ENCODE measurements at places on chromosomes 5 and 9.

DNA sequence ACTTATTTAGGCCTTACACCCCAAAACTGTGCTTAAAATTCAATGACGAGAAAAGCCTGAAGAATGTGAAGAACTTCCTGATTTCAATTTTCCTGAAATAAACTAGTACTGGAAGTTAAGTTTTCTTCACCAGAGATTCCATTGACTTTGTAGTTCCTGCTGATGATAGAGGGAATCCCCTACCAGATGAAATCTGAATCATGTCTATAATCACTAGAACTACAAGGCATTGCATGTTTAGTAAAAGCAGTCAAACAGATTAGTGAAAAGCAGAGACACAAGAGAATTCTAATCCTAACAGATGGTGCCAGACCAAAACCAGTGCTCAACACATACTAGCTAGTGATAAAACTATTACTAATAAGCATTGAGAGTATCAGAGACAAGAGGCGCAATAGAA, 130.0 kb downstream of the PDE4D start:
- no peak for DNase-seq

GRCh38 chr5:108983461-108984092, 235.9 kb downstream of the FER start:
- no peak for DNase-seq

DNA sequence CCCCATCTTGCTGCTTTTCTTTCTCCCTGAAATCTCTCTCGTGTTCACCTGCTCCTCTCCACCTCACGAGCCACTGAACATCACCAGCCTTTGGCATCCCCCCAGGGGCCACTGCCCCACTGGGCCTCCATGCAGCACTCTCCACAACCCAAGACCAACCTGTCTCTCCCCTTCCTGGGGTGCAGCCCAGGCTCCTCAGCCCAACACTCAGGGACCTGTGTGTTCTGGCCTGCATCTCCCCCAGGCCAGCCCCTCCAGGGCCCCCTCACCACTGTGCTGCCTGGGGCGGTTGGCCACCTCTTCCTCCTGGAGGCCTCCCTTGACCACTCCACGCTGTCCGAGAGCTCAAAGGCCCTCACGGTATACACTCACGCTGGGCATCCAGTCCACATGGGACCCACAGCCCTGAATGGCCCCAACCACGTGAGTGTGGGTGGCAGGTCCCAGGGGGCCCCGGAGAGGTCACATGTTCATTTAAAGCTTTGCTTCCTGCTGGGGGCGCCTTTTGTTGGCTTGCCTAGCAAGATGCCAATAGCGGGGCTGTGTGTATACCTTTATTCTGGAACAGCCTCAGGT, 453 bp upstream of the DOK3 start:
- peak; percentile 30 for DNase-seq

DNA sequence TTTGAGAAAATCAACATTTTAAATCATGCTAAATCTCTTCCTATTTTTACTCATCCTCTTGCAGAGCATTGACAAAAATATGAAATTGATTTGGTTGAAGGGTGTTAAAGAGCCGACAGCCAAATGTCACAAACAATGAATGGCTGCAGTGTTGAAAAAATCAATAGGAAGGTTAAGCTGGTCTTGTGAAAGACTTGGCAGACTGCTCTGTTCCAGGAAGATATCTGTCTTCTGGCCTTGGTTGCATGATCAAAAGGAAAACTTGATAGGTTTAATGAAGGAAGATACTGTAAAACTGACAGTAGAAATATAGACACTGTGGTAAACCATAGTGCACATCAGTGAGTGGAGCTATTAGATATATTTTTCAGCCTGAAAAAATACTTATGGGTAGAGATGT, 103.6 kb downstream of the PBX3 start:
- no peak for DNase-seq

DNA sequence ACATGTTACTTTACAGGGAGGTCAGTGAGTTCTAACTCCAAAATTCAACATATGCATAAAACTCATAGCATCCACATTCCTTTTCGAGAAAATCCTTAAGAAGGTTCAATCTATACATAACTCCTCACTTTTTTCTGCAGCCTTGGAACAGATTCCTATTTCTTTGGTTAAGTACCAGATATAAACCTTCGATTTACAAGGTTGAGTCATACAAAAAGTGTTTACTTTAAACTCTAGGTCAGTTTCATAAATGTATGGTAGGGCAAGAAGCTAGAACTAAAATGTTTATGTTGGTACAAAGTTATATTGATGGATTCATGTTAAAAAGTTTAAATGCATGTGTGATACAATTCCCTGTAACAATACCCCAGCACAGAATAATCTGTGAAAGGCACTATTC, 19.4 kb downstream of the CDKN2AIPNL start:
- DNase-seq, result no peak

- DNase-seq, result no peak
These were observed 453.3 kb downstream of the KDM4C start for GRCh38 chr9:7210854-7211637.

- DNase-seq, result no peak
These were observed 101.9 kb upstream of the COL5A1 start for GRCh38 chr9:134539586-134540194.

GRCh38 chr9:93676310-93677047, 100.1 kb downstream of the PHF2 start:
- DNase-seq, result no peak

DNA sequence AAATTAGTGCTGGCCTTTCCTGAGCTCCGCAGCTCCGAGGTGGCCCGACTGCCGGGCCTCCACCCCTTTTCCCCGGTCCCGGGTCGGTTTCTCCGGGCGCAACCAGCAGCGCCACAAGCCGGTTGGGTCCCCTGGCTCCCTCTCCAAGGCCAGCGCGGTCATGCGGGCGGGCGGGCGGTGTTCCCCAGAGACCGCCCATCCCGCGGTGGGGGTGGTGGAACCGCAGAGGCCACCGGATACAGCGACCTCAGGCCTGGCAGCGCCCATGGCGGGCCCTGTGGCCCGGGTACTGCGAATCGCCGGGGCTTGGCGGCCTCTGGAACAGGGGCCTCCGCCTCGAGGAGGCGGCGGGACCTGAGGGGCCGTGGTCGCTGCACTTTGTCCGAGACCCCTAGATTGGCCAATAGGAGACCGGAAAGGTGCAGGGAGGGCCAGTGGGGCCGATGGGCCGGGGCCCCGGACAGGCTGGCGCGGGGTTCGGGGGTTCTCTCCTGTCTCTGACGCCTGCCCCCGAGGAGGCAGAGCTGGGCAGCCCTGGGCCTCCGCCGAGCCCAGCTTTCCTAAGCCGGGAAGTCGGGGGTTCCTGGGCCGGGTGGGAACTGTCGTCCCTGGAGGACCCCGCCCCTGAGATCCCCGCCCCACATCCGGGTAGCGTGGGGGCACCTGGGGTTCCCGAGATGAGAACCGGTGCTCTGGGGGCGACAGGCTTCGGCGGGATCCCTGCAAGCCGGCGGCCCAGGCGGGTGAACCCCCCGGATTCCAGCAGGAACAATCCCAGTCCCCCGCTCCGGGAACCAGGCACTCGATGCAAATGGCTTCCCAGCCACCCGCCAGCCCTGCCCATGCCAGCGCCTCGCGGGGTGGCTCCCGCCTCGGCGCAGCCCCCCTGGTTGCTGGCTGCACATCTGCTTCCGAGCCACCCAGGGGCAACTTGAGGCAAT, 293.9 kb downstream of the ZSWIM6 start:
- peak; percentile 72 for DNase-seq

- DNase-seq, result no peak
These were observed 289.7 kb upstream of the IRX4 start for GRCh38 chr5:2172471-2172870.

GRCh38 chr9:5269249-5269715, 35.2 kb downstream of the RLN2 start:
- no peak for DNase-seq

DNA sequence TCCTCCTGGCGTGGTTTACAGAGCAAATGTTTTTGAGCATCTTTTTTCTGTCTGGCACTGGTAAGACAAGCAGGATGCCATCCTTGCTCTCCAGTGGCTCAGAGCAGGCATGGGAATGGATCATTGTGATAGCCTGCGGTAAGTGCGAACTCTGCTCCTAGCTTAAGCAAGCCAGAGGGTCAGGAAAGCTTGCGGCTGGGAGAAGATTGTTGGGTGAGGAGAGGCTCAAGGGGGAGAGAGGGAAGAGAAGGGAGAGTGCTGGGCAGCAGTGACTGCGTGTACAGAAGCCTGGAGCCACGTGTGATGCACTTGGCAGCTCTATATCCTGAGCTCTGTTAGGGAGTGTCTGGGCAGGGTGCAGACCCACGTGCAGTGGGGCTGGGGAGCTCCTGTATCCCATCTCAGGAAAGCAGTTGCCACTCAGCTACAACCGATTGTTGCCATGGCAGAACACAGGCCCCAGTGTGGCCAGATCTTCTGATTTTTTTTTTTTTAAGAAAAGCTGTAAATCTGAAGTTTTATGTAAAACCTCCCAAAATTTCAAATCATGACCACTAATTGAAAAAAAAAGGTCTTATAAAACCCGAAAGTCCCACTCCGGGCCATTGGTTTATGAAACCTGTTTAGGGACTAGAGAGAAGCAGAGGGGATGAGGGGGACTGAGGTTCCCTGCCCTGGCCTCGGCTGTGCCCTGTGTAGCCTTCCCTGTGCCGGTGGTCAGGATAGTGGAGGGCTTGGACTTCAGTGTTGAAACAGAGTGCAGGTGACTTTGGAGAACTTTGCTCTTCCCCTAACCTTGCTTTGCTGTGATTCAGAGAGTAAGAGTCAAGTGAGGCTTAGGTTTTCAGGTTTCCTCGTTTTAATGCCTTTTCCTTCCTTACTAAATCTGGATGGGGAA, 67.3 kb downstream of the ZNF618 start:
- DNase-seq, result no peak

GRCh38 chr9:69379270-69379982, 54.4 kb downstream of the ENTREP1 start:
- no peak for DNase-seq

GRCh38 chr5:115289104-115289503, 7.3 kb downstream of the CCDC112 start:
- DNase-seq, result no peak

- peak; percentile 45 for DNase-seq
These were observed 11.5 kb upstream of the ALDH1B1 start for GRCh38 chr9:38380872-38381534.

DNA sequence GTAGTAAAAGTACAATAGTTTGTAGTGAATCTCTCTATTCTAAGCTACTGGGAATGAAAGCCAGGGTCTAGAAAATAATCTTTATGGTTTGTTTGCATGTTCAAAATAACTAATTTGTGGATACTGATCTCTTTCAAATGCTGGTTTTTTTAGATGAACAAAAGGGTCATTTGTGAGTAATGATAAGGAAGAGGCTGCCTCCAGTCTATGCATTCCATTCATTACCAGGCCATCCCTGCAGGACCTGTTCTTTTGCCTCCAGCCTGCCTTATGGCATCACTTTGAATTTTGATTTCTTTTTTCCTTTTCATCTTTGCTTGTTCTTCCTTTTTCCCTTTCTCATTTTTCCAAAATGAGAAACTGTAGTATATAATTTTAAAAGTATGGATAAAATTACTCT, 312.3 kb downstream of the CWC27 start:
- no peak for DNase-seq

DNA sequence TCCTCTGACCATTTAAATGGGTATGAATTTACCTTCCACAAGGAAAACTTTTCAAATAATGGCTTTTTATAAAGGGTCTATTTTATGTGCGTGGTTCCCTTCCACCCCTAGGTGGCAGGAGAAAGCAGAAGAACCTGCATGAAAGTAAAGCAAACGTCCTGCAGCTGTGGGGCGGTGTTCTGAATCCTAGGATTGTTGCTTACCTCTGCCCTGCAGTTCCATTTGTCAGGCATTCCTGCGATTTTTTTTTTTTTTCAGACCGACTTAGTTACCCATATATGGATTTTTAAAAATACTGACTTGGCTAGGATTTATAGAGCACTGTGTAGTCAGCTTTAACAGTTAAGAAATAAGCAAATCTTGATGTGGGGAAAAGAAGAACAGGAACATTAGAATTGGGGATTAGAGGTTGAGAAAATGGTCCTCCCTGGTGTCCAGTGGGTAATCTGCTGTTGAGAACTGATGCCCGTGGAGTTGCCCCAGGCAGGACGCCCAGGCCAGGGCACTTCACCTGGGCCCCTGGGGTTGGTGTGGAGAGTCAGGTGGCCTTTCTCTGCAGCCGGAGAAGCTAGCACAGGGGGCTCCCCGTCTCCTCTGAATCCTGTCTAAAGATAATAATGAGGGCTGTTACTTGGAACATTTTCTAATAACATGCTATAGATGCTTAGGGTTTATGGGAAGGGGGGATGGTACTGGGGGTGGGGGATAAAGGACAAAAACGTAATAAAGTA, 30.4 kb upstream of the LTC4S start:
- peak; percentile 79 for DNase-seq

DNA sequence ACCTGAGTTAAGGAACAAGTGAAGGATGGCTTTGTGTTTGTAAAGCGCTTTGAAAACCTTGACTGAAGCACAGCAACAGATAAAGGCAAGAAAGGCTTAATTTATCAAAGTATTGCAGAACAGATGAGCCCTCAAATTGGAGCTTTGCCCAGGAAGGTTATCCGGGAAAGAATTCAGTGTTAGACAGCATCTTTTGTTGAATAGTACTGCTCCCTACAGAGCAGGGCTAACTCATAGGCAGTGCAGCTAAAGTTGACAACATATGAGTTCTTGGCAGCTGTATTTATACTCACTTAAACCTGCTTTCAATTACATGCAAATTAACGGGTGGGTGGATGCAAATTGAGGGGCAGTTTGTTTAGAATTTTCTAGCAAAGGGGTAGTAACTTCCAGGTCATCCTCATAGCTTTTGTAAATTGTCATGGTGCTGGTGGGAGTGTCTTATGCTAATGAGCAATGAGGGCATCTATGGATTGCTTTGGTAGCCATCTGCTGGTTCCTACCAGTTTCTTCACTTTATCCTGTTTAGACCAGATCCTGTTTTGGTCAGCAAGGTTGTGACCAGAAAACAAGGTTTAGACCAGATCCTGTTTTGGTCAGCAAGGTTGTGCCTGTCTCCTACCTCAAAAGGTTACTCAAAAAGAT, 105.8 kb downstream of the GDA start:
- DNase-seq, result no peak

- DNase-seq, result no peak
These were observed 213.9 kb downstream of the TMEM167A start for GRCh38 chr5:82863266-82863665.

GRCh38 chr9:88672874-88673689, 138.1 kb downstream of the NXNL2 start:
- no peak for DNase-seq

DNA sequence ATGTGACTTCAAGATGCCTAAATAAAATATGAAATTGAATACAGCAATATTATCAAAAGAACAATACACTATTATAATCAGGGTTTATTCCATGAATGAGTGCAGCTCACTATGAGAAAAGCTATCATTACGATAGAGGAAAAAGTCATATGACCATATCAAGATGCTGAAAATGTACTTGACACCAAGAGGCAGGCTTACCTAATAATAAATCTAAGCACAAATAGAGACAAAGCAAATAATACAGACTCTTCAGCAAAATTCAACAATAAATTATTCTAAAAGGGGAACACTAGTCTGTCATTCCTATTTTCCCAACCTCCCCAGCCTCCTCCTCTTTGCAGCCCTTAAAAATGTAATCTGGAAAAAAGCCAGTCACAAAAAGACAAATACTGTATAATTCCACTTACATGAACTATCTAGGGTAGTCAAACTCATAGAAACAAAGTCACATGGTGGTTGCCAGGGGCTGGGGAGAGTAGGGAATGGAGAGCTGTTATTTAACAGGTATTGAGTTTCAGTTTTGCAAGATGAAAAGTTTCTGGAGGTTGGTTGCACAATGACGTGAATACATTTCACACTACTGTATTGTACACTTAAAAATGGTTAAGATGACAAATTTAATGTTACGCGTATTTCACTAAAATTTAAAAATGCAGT, 148.4 kb downstream of the NFIB start:
- no peak for DNase-seq
